ENCODE measurements at places on chromosomes 13 and 19.

DNA sequence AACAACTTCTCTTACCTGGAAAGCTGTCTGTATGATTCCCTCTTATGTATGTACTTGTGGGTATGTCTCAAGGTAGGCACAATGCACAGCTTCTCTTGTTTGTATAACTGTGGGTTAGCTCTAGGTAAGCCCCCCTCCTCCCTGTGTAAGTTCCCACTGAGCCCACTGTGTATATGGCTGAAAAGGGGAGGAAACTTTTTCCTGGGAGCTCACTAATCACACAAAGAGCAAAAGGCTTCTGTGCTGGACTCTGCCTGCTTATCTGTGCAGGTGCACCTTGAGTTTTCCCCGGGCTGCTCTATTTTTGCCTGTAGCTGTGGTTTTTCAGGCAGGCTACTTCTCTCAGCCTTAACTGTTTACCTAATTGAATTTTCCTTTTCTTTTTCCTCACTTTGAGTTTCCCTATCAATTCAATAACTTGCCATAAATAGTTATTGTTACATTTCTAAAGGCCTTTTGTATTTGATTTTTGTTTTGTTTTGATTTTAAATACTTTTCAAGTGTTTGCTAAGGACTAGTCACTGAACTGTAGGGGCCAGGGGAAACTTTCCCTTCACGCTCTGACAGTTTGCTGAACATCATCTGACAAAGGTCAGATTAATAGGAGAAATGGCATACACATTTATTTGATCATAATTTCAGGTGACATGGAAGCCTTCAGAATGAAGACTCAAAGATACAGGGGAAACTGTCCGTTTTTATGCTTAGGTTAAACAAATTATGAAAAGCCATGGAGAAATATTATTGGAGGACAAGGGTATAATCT, 423.5 kb upstream of the ATXN8OS start:
- no peaks in the 10 kb centered on the region for H3K4me1 ChIP-seq
- H3K27me3 ChIP-seq: no peaks in the 10 kb centered on the region
- DNase-seq: no peak
- H3K4me3 ChIP-seq: no peak overlapping the region
- H3K36me3 ChIP-seq: no peaks in the 10 kb centered on the region

DNA sequence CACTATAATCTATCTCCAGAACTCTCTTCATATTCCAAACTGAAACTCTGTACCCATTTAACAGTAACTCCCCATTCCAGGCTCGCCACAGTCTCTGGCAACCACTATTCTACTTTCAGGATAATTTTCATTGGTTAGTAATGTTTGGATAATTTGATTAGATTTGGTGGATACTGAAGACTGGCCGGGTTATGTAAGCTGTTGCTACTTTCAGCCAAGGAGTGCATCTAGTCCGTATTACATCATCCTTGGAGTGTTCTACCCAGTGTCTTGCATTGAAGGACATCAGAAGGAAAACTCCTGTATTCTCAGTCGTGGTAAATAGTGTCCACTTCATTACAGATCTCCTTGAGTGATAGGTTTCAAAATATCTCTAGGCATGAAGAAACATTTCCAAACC, 60.5 kb downstream of the PCCA start:
- no peaks in the 10 kb centered on the region for H3K27me3 ChIP-seq
- no peaks in the 10 kb centered on the region for H3K4me1 ChIP-seq
- no peak overlapping the region for H3K27ac ChIP-seq

- H3K4me3 ChIP-seq: no peak overlapping the region
- no peaks in the 10 kb centered on the region for H3K27me3 ChIP-seq
- H3K36me3 ChIP-seq: no peaks in the 10 kb centered on the region
- H3K4me1 ChIP-seq: peaks cover 9% of the 10 kb centered on the region
- H3K27ac ChIP-seq: no peak overlapping the region
These were observed 97.1 kb downstream of the CYSLTR2 start for GRCh38 chr13:48750588-48751383.

DNA sequence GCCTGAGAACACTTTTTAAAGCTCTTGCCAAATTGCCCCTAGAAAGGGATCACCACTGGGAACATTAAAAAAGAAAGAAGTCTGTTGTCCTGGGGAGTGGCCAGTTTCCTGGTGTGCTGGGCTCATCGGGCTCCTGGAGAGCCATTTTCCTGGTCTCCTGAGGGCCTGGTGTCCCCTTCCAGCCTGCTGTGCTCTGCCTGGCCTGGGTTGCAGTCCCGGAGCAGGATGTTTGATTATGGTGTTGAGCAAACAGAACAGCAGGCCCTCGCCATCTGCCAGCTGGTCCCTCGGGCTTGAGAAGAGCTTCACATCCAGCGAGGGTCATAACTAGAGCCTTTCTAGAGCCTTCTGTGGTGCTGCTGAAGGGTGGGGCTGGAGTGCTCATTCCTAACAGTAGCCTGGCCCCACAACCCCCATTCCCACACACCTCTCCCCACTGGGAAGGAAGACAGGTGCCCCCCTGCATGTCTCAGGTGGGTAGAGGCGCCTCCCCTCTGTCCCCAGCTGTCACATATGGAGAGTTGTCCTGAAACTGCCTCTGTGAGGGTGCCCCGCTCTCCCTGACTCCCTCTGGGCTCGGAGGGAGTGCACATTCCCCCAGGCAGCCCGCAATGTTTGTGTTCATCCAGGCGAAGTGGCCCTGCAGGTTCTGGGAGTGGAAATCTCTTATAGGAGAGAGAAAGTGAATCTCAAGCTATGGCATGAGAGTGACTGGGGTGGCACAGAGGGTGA, 151.1 kb downstream of the SIPA1L3 start:
- no peak overlapping the region for H3K4me3 ChIP-seq
- peaks cover 6% of the 10 kb centered on the region for H3K36me3 ChIP-seq
- no peaks in the 10 kb centered on the region for H3K27me3 ChIP-seq
- no peak overlapping the region for H3K27ac ChIP-seq
- peak; percentile 38 for DNase-seq

Data from Calu3 (cell line).